T follicular helper cell (primary cell): ENCODE measurements at places on chromosomes 3 and 15.

GRCh38 chr15:40407330-40407990 lies 1.9 kb downstream of the IVD start:
- no peak for DNase-seq

- no peak for DNase-seq
These were observed 3.2 kb upstream of the PLXND1 start for GRCh38 chr3:129609591-129610182.

- DNase-seq = no peak
These were observed 12.1 kb upstream of the PEX5L start for GRCh38 chr3:180048840-180049239.

GRCh38 chr3:96070678-96071077 lies 743.7 kb upstream of the EPHA6 start:
- no peak for DNase-seq

DNA sequence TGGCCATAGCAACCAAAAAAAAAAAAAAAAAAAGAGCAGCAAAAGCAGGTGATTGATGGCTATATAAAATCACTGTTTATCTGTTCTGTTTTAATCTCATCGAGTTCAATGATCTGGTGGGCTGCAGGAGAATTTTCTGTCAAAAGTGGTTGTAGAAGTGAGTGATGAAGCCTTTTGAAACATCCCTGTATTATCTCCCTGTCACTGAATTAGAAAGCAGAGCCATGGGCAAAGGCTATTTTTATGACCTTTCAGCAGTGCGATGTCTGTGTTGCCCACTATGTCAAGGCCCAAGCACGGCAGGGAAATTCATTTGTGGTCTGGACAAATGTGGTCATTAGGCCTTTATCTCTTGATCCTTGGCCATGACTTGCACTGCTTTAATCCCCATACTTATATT lies 59.9 kb downstream of the OTOL1 start:
- no peak for DNase-seq
